ENCODE measurements at places on chromosomes 5 and 9.

GRCh38 chr5:140925806-140926442 is at the start of gene PCDHAC1:
Gene PCDHAC1 (plus strand): TSS chr5:140926299. CDS start chr5:140926893, 594 bp downstream.
- no peak for DNase-seq

GRCh38 chr9:95819636-95820035 is 55.9 kb upstream of the ERCC6L2 start:
- no peak for DNase-seq

- no peak for DNase-seq
Observed at GRCh38 chr9:91899219-91899563, 50.8 kb downstream of the ROR2 start.

DNA sequence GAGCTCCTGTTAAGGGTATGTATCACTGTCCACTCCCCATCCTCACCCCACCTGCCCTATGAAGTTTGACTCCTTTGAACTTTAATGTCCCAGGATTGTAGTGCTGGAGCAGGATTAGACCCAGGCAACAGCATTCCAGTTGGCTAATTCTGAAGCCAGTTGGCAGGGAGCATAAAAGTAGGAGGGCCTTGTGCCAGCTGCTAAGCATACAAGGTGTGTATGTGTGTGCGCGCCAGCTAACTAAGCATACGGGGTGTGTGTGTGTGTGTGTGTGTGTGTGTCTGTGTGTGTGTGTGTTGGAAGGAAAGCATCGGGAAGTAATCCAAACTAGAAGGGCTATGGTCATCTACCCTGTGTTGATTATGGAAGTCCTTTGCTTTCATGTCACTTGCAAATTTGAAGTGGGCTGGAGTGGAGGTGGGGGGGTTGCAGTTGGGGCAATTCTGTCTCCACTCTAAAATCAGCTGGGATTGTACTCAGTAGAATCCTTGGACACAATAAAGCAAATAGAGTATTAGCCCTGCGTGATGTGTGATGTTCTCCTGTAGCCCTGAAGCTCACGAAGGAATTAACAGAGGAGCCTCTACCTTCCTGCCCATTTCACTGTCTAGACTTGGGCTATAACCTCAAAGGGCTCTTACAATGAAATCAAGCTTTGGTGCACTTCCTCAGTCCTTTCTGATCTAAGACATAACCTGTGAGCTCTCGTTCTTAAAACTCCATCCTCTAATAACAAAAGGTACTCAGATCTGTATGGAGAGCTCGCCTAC is 26.9 kb downstream of the HMGCR start:
- DNase-seq = no peak

DNA sequence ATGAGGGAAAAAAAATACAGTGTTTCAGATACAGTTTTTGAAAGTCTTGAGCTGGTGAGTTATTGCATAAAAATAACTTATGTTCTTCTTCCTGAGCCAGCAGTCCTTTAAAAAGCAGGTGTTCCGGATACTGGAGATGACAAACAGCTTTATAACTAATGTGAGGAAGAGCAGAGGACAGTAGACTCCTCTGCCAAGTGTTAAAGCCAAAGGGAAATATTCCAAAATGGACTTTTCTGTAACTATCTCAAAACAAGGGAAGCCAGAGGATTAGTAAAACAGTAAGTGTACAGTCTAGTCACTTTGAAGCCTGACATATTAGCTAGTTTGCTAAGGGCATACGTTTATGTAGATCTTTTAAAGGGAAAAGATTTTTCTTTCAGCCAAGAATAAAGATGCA is 11.0 kb upstream of the SNCAIP start:
- DNase-seq = no peak
